ENCODE measurements at places on chromosomes 11 and 22.

GRCh38 chr11:794766-795633 is 3.1 kb downstream of the SLC25A22 start:
- no peak for DNase-seq

GRCh38 chr11:355581-356458 is 13.5 kb upstream of the B4GALNT4 start:
- DNase-seq: peak; percentile 75

- no peak for DNase-seq
Observed at GRCh38 chr11:45100339-45100738, 46.1 kb upstream of the PRDM11 start.

GRCh38 chr11:117361432-117361831 is 33.8 kb downstream of the CEP164 start:
- DNase-seq: no peak

DNA sequence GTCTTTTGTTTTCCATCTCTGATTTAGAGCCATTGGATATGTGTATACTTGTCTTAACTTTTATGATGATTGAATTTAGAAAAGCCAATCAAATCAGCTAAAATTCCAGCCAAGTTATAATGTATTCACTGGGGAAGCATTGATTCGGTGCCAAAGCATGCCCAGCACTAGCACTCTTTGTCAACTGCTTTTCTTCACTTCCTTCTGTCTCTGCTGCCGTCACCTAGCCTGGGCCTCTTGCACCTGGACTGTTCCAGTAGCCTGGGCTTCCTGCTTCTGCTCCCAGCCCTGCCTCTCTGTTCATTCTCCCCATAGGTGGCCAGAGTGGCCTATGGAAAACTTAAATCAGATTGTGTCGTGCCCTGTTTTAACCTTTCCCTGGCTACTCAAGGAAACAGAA is 80.7 kb downstream of the NAV2 start:
- DNase-seq: no peak

GRCh38 chr11:132862933-132863332 is 669.4 kb downstream of the OPCML start:
- DNase-seq: no peak

- DNase-seq: no peak
Observed at GRCh38 chr22:45087802-45088201, 75.9 kb upstream of the NUP50 start.

GRCh38 chr11:90434858-90435257 is 212.0 kb upstream of the CHORDC1 start:
- no peak for DNase-seq

- DNase-seq: no peak
Observed at GRCh38 chr22:33564683-33565082, 355.6 kb downstream of the LARGE1 start.

DNA sequence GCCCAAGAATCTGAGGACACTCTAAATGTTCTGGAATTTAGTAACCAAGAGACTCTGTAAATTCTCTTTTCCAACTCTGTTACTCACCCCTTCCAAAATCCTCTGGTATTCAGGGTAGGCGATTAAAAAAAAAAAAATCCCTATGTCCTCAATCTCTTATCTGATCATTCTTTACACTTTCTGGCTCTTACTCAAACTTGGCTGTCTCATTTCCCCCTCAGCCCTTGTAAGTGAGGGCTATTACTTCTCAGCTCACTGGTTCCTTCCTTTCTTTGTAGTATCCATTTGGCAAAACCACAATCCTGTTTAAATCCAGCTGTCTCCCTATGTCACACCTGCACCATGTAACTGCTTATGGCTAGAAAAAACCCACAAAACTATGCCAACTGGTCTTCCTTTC is 12.7 kb upstream of the MSANTD2 start:
- no peak for DNase-seq

DNA sequence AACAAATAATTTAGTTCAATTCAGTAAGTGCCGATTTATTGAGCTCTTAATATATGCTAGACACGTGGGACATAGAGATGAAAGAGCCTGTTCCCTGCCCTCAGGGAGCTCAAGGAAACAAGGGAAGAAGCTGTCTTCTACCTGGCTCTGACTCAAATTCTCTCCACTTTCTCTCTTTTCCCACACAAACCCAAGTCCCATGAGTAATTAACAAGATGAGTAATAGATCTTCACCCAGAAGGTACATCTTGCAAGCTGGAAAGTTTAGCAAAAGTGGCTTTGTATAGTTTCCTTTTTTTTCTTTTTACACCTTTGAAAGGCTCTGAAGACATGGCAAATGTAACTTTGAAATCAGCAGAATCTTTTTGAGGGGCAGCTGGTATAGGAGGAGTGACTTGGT is 48.2 kb upstream of the CHST1 start:
- DNase-seq: no peak

DNA sequence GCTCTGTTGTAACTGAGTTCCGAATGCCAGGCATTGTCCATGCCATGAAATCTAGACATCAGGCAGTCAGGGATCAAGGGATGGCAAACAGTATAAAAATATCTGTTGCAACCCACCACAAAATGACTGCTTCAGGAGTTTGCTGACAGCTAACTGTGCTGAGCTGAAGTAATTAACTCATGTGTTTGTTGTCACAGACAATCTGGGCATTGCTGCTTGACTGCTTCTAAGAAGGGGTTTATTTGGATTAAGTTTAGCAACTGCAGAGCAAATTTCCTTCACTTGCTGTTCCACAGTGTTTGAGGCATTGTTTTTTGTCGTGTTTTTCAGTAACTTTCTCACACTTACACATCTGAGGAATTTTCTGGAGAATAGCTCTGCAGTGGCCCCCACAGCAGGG is 30.4 kb downstream of the BSX start:
- DNase-seq: no peak

DNA sequence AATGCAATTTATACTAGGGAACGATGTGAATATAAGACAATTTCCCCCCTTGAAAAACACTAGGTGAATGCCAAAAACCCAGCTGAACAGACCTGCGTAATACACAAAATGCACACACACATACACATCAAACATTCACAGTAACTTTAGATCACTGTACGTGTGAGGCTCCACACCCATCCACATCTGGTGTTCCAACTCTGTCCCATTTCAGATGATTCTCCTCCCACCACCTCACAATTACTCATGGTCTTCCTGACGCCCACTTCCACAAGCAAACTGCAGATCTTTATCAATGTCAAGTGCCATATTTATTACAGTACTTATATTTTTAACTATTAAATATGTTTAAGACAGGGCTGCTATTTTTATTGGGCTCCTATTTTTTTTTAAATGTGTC is 57.8 kb upstream of the TENM4 start:
- no peak for DNase-seq

DNA sequence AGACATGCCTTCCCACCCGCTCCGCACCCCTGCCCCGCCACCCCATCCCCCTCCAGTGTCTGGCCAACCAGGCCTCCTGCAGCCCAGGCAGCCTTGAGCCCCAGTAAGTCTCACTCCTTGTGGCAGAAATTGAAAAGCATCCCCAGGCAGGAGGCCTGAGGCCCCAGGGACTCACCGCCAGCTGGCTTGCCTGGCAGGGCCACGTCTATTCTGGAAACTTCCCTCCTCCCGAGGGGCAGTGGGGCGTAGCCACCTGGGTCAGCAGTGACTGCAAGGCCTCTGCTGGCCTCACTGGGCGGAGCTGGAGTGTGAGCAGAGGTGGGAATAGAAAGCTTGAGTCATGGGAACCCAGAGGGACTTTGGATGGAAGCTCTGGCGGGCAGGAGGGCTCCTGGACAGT is 26.3 kb downstream of the ANO1 start:
- no peak for DNase-seq

DNA sequence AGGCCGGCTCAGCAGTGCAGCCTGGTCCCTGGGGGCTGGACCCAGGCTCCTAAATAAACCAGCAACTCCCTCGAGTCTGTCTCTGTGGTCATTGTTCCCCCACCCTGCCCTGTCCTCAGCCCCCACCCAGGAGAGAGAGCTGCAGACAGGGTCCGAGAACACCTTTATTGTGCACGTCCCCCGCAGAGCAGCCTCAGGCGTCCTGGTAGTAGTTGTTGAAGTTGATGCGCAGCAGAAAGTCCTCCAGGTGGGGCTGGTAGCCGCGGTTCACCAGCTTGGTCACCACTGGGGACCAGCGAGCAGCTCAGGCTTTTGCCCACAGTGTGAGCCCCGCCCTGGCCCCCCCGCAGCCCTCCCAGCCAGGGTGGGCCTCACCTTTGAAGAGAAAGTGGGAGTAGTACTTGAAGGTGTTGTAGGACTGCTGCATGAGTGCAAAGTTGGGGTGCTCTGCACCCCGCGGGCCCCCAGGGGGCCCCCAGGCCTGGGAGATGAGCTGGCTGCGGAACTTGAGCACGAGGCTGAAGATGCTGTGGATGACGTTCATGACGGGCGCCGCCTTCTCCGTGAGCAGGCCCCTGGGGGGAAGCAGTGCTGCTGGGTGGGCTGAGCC is 16.8 kb downstream of the SELENOO start:
- DNase-seq: no peak

- DNase-seq: no peak
Observed at GRCh38 chr22:27554841-27555456, 246.6 kb downstream of the MN1 start.

All from C1 segment of cervical spinal cord (tissue), 14 donors.